ENCODE measurements at places on chromosomes 6 and 20.

DNA sequence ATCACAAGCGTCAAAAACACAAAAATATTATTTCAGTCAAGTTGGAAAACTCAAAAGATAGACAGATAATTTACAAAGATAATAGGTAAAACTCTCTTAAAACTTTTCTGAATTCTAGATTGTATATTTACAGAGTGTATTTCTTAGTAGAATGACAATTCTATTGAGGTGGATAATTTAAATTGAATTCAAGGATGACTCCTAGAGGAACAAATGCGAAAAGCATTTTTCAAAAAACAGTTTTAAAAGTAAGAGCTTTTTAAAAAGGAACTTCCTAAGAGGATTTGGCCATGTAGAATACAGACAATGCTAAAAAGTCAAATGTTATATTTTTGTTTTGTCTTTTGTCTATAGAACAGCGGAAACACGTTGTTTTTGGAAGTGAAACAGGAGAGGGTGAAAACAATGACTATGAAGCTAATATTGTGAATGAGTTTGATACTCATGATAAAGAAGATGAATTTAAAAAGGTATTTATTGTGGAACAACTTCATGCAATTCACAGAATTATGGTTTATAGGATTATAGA, 90.1 kb downstream of the DNAH8 start:
- no peak for DNase-seq

DNA sequence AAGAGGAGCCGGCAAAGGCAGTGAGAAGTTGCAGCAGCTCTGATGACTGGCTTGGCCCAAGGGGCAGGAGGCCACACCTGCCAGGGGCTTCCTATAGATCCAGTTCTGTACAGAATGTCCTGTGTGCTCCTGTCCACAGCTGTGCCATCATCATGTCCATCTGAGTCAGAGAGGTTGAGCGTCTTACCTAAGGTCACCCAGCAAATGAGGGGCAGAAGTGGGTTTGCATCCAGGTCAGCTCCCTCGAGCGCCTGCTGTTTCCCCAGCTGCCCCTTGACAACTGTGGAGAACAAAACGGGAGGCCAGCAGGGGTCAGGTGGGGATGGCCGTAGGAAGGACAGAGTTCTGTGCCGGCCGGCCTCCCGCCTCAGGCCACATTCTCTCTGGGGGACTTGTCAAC, 47.6 kb downstream of the DLGAP4 start:
- DNase-seq: no peak

DNA sequence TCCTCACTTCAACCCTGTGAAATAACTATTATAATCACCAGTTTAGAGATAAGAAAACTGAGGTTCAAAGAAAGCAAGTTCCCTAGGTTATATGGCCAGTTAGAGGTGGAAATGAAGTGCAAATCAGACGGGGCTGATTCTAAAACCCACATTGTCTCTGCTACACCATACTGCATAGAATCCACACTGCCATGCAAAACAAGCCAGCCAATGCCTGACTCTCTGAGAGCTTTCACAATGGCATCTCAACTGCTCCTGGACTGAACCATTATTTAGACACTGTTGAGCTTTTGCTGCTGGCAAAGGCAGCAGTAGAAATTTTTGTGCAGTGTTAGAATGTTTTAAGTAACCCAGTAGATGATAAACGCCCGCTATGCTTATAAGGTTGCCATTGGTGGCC, 195.2 kb upstream of the CNR1 start:
- no peak for DNase-seq

DNA sequence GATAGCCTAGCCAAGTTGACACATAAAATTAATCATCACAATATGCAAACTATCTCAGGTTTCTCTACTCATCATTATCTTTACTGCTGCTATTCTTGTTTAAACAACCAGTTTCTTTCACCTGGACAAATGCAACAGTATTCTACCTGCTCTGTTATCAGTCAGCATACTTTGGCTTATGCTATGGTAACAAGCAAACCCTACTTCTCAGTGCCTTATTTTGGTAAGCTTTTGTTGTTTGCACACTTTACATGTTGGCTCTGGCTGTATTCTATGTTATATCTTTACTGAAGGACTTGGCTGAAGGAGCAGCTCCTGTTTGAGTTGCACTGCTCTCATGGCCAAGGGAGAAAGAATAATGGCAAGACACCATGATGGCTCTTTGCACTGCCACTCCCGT, 463.1 kb downstream of the EPM2A start:
- peak; percentile 54 for DNase-seq

- DNase-seq: peak; percentile 67
Observed at GRCh38 chr6:133953634-133954415, 801 bp downstream of the TBPL1 start.

DNA sequence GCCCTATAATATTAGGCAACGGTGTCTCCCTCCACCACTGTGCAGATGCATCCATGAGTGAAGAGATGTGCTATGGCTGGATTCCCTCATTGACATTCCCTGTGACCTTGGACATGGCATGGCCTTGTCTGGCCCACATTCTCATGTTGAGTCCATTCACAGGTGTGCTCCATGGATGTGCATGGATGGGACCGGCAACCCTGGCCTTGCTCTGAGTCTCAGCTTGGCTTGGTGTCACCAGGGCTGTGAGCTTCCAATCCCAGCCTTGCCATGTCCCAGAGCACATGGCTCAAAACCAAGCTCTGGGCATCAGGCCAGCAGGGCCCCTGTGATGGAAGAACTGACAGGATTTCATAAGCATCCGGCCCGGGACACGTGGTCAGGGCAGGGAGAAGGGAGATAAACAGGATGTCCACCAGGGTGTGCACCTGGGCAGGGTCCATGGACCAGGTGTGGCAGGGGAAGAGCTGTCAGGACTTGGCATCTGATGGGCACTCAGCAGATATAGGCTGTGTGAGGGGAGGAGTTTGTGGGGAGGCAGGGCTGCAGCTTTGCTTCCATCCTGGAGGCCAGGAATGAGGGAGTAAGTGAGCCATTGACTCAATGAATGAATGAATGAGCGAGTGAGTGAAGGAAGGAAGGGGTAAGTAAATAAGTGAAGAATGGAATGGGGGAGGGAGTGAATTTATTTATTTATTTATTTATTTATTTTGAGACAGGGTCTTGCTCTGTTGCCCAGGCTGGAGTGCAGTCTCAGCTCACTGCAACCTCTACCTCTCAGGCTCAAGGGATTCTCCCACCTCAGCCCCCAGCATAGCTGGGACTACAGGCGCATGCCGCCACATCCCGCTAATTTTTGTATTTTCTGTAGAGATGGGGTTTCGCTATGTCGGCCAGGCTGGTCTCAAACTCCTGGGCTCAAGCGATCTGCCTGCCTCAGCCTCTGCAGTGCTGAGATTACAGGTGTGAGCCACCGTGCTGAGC, 15.7 kb downstream of the NRSN2 start:
- peak; percentile 86 for DNase-seq

DNA sequence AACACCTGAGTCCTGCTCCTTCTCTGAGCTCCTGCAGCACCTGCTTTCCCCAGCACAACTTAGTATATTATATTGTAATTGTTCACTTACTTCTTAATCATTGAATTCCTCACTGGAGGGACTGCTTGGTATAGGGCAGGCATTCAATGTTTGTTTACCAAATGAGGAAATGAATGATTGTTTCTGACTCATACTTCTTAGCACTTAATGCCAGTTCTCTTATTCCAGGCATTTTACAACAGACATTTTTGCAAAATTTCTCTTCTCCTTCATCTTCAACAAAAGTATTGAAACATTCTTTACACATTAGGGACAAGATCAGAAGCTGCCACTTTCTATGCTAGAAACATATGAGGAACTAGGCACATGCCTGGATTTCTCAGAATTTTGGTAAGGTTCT, 119.4 kb downstream of the TBX18 start:
- DNase-seq: no peak

DNA sequence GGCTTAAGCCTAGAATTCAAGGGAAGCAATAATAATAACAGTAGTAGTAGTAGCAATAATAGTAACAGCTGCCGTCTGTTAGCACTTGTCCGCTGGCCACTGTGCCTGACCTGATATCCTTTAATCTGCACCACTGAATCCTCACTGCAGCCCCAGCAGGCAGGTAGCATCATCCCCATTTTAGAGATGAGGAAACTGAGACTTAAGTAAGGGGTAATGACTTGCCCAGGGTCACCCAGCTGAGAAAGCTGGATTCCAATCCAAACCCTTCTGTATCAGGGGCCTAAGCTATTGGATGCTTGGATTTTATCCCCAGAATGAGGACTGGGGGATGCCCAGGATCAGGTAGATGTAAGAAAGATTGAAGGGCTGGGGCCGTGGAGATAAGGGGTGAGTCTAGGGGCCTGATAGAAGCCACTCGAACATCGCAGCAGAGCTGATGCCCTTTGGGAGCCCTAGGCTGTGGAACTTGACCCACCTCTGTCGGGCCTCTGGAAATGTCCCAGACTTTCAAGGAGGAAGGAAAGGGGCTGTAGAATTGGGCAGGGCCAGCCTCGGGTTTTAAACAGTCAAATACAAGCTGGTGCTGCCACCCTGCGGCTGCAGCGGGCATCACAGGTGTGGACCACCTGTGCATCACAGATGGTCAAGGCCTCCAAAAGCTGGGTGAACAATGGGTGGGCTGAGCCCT, 102.1 kb upstream of the MYL9 start:
- peak; percentile 53 for DNase-seq

DNA sequence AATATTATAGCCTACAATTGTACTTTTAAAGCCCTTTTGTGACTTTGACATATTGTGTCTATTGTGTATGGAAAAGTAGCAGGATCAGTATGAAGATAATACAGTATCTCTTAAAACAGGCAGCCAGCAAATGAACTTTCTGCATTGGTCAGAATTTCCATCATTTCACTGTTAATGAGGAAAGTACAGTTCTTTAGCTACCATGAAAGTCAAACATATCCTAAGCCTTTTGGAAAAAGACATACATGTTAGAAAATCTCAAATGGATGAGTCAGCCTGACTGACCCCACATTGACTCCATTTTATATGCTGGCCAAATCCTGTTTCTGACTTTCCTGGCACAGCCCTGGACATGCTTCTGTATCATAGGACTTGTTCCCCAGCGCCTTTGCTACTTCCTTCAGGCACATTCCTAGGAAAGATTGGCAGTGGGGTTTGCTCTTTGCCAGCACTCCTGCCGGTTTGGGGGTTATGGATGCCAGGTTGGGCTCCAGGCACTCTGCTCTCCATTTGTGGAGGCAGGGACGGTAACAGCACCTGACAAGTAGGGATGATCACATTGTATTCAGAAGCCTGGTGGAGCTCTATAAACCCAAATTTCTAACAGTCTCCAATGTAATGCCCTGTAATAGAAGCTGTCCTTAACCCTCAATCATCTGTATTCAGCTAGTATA, 43.7 kb downstream of the TOP1 start:
- peak; percentile 3 for DNase-seq

DNA sequence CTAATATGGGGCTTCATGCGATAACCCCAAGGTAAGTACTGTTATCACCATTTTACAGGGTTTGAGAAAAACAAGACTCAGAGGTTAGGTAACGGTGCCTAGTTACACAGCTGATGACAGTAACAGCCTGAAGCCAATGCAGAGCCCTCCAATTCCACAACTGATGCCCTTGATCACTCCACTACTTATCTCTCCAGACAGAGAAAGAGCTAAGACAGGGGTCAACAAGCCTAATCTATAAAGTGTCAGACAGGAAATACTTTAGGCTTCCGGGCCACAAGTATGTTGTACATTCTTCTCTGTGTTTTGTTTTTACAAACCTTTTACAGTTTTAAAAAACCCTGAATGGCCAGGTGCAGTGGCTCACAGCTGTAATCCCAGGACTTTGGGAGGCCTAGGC, 50.9 kb downstream of the MAP7 start:
- no peak for DNase-seq

- DNase-seq: no peak
Observed at GRCh38 chr6:6840831-6841291, 252.3 kb downstream of the LY86 start.
